KG1 (cell line): ENCODE measurements at places on chromosomes 1 and 21.

DNA sequence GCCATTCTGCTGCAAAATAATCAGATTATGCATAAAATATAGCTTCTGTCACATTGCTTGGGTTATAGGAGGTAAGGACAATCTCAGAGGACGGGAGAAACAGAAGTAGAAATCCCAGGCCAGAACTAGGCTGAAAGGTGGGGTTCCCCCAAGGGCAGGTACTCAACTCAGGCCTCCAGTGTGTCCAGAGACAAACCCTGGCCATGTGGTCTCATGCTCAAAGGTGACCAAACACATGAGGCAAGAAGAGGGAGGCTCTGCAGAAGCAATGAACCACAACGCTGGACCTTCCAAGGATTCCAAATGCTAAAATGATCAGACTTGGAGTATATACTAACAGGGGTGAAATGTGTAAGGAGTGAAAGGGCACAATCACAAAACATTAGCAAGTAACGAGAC is 103.8 kb downstream of the DMRTB1 start:
- no peak for DNase-seq

DNA sequence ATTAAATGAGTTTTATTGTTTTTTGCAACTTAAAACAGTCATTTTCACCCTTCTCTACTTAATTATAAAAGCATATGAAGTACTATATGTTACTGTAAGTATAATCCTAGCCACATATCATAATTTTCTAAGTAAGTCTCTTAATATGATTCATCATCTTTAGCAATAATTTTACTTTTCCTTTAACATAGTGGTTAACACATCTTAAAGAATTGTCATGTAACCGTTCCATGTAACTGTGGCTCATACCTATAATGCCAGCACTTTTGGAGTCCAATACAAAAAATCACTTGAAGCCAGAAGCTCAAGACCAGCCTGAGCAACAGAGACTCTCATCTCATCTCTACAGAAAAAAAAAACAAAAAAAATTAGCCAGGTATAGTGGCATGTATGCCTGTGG is 260.6 kb upstream of the DUSP10 start:
- DNase-seq, result no peak

DNA sequence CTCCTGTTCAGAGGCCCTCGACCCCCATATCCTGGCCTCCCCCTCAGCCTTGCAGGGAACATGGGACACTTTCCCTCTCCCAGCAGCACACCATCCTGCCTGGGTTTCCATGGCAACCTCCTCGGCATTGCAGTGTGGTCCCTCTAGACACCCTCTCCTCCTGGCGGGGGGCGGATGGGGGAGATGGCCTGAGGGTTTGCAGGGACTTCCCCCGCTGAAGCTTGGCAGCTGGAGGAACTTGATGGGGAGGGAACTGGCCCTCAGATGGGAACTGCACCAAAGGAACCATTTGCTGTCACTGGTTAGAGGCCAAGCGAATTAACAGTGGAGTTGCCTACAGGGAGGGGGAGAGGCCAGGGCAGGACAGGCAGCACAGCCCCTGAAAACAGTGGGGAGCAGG is 28.7 kb downstream of the RIMS3 start:
- no peak for DNase-seq

DNA sequence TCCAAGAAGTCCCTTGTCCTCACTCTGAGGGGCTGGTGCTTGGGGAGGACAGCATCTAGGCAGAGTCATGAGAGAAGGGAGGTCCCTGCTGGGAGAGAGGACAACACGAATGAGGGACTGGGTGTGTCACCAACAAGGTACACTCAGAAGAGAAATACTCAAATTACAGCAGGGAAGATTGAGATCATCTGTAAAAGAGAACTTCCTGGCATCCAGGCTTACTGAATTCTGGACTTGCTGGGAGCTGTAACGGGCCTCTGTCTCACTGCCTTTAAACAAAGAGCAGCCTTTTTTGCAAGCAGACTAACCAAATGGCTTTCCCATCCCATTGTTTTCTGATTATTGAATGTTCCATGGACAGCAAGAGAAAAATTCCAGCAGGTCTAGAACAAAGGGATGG is 195.7 kb upstream of the RAB4A start:
- DNase-seq, result no peak

DNA sequence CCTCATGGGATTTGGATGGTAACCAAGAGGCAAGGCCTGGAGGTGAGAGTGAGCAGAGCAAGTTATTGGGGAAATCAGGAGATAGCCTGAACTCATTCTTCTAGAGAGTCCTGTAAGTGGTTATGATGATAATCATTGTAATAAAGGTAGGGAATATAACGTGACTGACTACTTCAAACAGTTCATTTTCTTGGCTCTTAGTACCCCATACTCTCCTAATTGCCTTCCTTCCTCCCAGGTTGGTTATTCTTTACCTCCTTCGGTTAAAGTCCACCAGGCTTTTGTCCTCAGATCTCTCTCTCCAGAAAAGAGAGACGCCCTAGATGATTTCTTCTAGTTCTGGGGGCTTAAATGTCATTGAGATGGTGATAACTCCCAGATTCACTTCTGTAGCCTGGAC is 35.3 kb downstream of the KIF1B start:
- no peak for DNase-seq

GRCh38 chr1:106037526-106037925 is 1018.9 kb upstream of the PRMT6 start:
- no peak for DNase-seq

GRCh38 chr1:225712391-225712790 is 59.5 kb upstream of the ENAH start:
- DNase-seq, result no peak

DNA sequence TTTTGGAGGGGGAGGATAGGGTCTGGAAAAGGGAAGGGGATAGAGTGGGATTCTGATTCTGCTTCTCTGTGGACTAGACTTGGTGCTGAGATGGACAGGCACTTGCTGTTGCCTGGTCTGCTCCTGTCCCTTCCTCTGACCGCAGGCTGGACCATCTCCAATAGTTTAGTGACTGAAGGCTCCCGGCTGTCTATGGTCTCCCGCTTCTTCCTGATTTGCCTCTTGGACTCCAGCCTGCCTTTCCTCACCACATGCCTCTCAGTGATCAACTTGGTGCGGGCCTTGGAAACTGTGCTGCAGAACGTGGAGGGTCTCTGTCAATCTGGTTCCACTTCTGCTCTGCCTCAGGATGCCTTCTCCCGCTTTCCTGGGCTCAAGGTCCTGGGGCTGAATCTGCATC is 6.3 kb upstream of the ZSCAN20 start:
- no peak for DNase-seq

DNA sequence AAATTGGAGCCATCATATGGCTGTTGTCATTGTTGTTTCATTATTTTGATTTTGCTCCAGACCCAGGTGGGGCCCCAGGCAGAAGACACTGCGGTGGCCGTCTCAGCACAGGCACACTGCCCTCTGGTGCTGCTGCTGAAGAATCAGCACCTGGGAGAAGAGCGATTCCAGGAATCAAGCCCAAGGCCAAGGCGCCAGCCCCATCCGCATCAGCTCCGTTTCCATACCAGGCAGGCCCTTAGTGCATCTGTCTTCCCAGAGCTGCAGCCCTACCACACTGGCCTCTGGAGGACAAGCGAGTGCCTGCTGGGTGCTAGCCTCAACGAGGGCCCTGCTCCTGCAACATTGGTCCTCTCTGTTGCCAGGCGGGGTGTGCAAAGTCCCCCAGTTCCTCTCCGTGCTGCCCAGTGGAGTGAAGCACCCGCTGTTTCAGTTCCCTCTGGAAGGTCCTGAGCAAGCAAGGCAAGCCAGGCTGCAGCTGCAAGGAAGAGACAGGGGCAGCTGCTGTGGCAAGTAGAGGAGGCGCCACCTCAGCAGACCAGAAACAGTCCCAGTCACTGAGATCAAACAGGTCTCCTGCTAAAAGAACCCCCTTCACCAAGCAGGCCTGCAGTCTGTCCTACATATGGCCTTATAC is 5.2 kb downstream of the GRIK3 start:
- no peak for DNase-seq

DNA sequence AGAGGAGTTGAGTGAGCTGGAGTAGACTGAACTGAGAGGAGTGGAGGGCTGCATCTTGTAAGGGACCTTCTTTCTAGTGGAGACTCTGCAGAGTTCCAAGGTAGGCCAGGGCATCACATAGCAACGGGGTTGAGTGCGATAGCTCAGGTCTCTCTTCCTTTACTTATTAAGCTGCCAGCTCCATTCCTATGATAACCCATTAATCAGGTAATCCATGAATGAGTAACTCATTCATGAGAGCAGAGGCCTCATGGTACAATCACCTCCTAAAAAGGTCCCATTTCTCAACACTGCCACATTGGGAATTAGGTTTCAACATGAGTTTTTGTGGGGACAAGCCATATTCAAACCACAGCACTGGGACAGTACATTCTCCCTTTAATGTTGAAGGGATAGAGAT is 21.3 kb downstream of the VN1R5 start:
- no peak for DNase-seq

DNA sequence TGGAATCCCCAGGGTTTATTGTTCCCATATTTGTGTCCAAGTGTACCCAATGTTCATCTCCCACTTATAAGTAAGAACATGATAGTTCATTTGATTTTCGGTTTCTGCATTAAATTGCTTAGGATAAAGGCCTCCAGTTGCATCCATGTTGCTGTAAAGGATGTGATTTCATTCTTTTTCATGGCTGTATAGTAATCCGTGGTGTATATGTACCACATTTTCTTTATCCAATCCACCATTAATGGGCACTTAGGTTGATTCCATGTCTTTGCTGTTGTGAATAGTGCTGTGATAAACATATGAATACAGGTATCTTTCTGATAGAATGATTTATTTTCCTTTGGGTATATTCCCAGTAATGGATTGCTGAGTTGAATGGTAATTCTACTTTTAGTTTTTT is 20.0 kb upstream of the BATF3 start:
- no peak for DNase-seq

DNA sequence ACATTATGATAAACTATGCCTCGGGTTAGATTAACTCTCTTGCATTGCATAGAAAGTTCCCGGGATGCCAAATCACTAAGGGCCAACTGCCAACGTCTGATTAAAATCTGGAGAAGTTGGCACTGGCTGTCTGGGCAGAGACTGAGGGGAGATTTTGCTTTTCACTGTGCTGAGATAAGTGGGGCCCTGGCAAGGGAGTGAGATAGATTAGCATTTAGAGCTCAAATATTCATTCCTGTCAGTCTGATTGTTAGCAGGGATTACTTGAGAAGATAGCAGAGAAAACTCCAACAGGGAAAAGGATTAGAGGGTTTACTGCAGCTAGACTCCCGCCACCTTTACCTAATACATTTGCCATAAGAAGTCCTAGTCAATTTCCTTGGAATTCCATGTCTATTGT is 714.1 kb upstream of the CHRM3 start:
- DNase-seq, result no peak

DNA sequence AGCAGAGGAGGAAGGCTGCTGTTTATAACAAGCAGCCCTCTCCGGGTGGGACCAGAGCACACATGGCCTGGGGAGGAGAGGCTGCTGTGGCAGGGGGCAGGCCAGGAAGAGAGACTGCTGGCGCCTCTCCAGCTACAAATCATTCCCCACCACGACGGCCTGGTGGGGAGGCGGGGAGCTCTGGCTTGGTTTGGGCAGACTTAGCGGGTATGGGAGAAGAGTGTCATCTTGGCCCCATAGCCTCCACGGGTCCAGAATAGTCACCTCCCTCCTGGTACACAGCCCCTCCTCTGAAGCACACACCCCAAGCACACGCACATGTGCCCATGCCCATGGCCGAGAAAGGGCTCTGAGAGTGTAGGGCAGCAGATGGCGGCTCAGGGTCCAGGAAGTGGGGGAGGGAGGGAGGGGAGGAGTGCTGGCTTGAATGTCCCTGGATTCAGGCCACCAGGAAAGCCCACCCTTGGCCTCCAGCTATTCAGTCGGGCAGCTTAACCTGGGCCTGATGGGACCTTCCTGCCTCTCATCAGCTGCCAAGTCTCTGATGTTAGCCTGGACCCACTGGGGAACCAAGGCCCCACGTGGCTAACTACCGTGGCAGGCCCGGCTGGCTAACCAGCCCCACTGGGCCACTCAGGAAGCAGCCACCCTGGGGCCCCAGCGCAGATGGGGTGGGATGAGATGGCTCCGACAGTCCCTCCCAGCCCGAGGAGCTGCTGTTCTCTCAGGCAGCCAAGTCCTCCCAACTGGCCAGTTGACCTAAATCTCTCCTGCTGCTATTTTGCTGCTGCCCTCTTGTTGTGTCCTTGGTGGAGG is 10.9 kb downstream of the LRP8 start:
- DNase-seq, result no peak

GRCh38 chr1:203692565-203693470 is 66.2 kb downstream of the ATP2B4 start:
- no peak for DNase-seq

GRCh38 chr21:37886120-37886519 is 30.1 kb downstream of the KCNJ6 start:
- no peak for DNase-seq

GRCh38 chr1:244662599-244662998 is 9.7 kb downstream of the DESI2 start:
- no peak for DNase-seq

GRCh38 chr1:41646186-41646585 is 161.7 kb upstream of the EDN2 start:
- DNase-seq, result no peak

- no peak for DNase-seq
These were observed 52.2 kb downstream of the RAB3GAP2 start for GRCh38 chr1:220219865-220220698.

GRCh38 chr21:26513212-26513611 is 59.9 kb downstream of the CYYR1 start:
- DNase-seq, result no peak

DNA sequence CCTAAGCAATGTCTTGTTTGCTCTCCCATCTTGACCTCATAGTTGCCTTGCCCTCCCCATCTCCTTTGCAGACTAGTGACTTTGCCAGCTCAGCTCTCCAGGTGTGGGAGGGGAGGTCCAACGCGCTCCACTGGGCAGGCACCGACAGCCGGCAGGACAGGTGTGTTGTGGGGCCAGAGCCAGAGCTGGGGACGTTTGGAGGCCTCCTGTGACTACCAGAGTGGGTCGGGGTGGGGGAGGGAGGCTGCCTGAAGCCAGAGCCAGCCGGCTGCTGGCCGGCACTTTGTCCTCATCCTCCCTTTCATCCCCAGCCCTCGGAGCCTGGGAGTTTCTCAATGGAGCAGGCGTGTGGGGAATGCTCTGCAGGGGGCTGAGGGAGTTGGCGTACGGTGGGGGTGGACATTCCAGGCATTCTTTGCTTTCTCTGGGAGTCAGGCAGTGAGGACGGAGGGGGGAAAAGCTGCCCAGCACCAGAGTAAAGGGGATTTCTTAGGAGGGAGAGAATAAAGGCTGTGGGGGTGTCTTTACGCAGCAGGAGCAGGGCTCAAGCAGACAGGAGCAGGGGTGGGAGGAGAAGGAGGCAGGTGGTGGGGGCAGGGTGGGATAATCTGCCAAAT is 20.2 kb downstream of the NUAK2 start:
- DNase-seq, result no peak
